ENCODE measurements at places on chromosomes 11 and 22. TPM values are rescaled to one million over a fixed set of nuclear protein-coding genes. Genes with fewer than 3 reads are reported as not detected.

The FGF3 gene
- not detected for total RNA-seq

The RBFOX2 gene
- 116 TPM for total RNA-seq

The CRYBB2 gene
- not detected for total RNA-seq

The TRIM51 gene
- not detected for total RNA-seq
